ENCODE measurements at places on chromosomes 12 and 14.

- DNase-seq, result no peak
Observed at GRCh38 chr14:97281741-97282140, 484.6 kb downstream of the VRK1 start.

DNA sequence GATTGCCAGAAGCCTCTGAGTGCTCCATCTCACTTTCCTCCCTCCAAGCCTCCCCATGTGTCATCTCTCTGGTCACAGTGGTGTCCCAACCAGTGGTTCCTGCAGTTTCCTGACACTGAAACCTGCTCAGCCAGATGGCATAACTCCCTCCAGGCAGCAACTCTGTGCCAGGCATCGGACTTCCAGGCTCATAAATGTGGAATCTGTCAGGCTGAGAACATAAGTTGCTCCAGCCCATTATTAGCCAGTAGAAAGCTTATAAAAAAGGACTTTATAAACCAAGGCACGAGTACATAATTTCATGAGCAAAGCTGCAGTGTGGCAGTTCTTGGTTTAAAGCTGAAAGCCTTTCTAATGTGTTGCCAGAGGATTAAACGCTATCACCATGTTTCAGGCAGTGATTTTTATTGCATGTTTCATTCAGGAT is 194.3 kb downstream of the DACT1 start:
- DNase-seq, result peak; percentile 62

DNA sequence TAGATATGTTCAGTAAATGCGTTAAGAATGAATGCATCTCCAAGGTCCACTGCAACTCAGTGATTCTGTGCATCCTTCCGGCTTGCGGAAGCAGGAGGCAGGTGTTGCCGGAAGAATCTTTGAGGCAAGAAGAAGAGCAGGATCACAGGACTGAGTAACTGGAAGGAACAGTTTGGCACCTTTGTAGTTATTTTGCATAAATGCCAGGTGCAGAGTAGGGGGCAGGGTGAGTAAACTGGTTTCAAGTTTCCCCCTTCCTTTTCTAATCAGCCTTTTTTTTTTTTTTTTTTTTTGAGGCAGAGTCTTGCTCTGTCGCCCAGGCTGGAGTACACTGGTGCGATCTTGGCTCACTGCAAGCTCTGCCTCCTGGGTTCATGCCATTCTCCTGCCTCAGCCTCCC is 22.3 kb downstream of the DYRK4 start:
- no peak for DNase-seq

DNA sequence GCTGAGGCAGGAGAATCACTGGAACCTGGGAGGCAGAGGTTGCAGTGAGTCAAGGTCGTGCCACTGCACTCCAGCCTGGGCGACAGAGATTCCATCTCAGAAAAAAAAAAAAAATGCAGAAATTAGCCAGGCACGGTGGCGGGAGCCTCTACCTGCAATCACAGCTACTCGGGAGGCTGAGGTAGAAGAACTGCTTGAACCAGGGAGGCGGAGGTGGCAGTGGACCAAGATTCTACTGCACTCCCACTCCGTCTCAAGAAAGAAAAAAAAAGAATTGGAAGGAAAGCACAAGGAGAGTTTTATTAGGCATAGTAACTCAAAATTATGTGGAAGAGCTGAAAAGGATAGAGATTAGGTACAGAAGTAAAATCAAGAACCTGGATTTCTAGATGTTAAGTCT is 20.8 kb upstream of the AMHR2 start:
- DNase-seq, result no peak

DNA sequence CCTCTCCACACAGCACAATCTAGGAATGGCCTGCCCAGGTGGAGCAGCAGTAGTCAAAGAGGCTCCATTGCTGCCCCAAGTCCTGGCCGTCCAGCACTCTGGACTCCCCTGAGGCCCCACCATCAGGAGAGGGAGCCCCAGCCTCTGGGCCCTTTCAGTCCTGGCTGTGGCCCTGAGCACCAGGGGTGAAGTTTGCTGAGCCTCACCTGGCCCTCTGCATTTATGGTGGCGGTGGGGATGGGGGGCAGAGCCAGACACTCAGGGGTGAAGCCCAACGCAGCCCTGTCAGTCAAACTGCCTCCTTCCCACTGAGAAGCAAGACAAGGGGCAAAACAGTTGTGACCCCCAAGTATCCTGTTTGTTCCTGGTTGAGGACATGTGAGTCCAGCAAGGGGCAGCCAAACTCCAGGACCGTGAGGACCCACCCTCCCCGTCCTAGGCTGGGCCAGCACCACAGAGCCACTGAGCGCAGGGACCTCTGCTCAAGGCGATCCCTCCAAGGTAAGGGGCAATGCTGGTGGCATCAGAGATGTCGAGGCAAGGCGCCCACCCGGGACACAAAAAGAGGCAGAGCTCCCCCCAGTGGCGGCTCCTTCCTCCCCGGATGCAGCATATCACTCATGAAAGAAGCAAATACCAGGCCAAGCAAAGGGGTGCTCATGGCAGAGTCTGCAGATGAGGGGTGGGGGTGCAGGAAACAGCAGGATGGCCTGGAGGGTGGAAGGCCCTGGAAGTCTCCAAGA is 4.8 kb upstream of the AMN start:
- DNase-seq, result no peak

DNA sequence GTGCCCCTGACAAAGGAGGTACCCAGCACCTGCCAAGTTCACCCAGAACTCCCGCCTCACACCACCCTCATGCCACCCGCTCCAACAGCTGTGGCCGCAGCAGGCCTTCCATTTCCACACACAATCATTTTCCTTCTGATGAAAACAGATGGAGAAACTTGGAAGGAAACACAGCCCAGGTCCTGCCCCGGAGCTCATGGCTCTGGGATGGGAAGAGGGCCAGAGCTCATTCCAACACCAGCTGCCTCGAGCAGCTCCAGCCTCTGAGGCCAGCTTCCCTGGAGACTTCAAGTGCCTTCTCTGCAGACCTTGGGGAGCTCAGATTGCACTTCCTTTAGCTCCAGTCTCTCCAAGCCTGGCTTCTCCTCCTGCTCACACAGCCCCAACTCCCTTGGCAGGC is 55.1 kb upstream of the CMKLR1 start:
- peak; percentile 97 for DNase-seq

DNA sequence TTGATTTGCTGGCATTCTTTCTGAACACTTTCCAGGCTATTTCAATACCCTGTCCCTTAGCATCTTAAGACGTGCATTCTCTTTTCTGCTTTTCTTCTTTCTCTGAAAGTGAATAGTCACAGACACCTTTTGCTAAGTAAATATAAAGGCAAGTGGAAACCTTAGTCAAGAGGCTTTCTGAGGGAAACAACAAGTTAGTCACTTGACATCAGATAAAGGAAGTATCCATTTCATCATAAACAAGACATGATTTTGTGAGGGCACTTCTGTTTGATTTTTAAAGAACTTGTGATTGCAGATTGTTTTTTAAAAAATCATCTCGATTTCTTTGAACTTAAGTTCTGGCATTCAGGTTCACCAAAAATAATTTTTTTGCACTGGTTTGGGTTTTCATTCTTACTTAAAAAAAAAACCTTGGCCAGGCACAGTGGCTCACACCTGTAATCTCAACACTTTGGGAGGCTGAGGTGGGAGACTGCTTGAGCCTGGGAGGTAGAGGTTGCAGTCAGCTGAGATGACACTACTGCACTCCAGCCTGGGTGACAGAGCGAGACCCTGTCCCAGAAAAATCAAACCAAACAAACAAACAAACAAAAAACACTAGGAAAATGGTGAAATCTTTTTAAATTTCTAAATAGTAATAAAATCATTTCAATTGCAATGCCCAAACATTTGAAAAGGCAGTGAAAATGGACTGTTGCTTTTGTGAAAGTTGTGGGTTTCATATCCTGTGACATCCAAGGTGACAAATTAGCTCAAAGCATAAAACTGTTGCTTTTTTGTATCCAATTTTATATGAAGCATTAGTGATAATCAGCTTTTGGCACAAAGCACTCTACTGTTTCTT is 8.3 kb upstream of the KLHL42 start:
- no peak for DNase-seq

DNA sequence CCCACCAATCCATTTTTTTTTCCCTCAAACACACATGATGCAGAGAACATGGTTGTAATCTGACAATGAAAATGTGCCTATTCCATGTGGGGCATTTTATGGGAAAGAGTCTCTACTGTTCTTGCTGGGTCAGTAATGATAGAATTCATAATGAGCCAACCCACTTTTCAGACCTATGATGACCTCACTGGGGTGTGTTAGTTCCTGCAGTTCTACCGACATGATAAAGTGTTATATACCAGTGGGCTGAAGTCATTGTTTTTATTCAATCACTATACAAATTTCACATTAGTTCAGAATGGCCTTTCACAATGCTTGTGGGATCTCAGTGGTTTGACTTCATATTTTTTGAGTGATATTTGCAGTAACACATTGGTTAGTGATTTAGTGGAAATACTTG is 47.5 kb downstream of the PPFIBP1 start:
- DNase-seq, result no peak

DNA sequence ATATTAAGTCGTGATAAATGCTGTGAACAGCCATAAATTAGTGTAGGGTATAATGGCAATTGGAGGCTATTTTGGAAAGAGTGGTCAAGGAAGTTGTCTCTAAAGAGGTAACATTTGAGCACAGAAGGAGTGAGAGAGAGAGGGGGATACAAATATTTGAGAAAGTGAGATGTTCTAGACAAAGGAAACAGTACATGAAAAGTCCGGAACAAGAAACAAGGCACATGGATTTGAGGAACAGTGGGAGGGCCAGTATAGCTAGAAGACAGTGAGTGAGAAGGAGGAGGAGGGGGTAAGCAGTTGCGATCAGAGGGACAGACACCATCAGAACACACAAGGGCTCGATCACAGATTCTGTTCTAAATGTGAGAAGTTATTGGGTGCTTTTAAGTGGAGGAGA is 20.1 kb upstream of the RNASE12 start:
- no peak for DNase-seq

- no peak for DNase-seq
Observed at GRCh38 chr12:3341594-3341993, 149.4 kb upstream of the PRMT8 start.

DNA sequence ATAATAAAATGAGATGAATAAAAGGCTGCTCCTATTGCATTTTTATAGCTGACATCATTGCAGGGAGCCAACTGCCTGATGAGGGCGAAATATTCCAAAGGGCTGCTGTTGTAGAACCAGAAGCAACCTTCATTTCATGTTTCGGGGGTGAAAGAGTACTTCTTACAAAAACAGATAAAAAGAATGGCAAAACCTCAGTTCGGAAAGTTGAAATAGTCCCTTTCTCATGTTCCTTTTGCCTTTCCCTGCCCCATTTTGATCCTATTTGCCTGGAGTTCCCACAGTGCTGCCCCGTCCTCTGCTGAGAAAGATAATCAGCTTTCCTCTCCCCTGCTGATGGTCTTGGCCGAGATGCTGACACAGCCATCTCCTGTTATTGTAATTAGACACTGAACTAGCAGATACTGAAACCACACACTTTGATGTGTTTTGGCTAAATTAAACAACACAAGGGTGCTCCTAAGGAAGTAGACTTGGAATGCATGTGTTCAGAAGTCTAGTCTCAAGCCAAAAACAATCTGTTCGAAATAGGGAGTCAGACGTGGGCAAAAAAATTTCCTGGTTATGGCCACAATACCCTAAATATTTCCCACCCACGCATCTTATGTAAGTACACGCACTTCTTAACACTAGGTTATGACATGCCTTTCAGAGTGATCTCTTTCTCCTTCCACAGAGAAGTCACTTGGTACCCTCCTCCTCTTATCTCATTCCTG is 117.2 kb downstream of the PPM1H start:
- no peak for DNase-seq

- DNase-seq, result no peak
Observed at GRCh38 chr14:98345161-98345560, 926.8 kb downstream of the BCL11B start.

DNA sequence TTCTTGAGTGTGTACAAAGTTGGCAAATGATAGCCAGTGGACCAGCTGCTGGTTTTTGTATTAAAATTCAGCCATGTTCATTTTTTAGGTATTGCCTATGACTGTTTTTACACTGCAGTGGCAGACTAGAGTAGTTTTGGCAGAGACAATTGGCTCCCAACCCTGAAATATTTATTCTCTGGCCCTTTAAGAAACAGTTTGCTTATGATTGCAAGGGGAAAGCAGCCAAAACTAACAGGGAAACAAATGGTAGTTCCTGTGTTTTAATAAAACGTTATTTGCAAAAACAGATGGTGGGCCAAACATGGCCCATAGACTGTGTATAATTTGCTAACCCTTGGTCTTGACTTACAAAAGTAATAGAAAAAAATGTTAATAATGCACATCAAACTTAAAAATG is 110.2 kb downstream of the ALX1 start:
- no peak for DNase-seq
